Naive B cell (primary cell): ENCODE measurements at places on chromosomes 4 and X. TPM values are rescaled to one million over a fixed set of nuclear protein-coding genes. Genes with fewer than 3 reads are reported as not detected.

Gene CABS1
- polyA plus RNA-seq = not detected

Gene CXCL3
- polyA plus RNA-seq = not detected

Gene HDAC6
- polyA plus RNA-seq = 26.6 TPM

Gene BEX4
- polyA plus RNA-seq = 102 TPM

Gene NR3C2
- 2.4 TPM for polyA plus RNA-seq

DNA sequence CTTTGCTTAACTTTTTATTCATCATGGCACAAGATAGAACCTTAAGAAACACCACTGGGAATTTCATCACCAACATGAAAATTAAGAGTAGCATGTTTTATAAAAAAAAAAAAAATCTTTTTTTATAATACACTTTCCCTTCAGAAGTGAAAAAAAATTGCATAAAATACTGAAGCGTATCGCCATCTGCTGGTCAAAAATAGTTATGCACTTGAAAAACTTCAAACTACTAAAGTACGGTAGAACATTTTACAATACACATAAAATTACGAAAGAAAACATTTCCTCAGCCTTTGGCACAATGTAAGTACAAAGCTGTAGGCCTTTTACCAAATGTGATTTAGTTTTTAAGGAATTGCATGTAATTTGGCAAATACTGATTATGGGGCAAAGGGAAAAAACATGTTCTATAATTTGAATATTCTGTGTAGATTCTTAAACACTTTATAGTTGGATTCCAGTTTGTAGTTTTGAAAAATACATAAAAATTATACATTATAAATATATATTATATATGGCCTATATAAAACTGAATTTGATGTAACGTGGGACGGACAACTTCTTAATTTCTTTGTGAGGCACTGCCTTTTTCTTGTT lies 26.5 kb downstream of the HCCS start:
- H3K27me3 ChIP-seq = no peaks in the 10 kb centered on the region
- H3K36me3 ChIP-seq = no peaks in the 10 kb centered on the region
- H3K27ac ChIP-seq = no peak overlapping the region

Gene BGN
- not detected for polyA plus RNA-seq

GRCh38 chrX:35458142-35458541 lies 340.0 kb upstream of the MAGEB16 start:
- no peak for DNase-seq
- H3K4me1 ChIP-seq = no peaks in the 10 kb centered on the region
- H3K27me3 ChIP-seq = no peaks in the 10 kb centered on the region
- no peaks in the 10 kb centered on the region for H3K36me3 ChIP-seq
- no peak overlapping the region for H3K4me3 ChIP-seq

Gene BEX5
- not detected for polyA plus RNA-seq

Gene CASP6
- polyA plus RNA-seq = 20.4 TPM

Gene FAM184B
- not detected for polyA plus RNA-seq

Gene HOPX
- 62.8 TPM for polyA plus RNA-seq

- no peaks in the 10 kb centered on the region for H3K36me3 ChIP-seq
- peaks cover 52% of the 10 kb centered on the region for H3K4me1 ChIP-seq
- H3K27me3 ChIP-seq = no peaks in the 10 kb centered on the region
- peak within 1 kb of the TSS; percentile 96 for H3K4me3 ChIP-seq
- peak; percentile 56 for DNase-seq
- peak within 1 kb of the TSS; percentile 86 for H3K27ac ChIP-seq
Measured at GRCh38 chr4:7043284-7044136, at the start of gene TADA2B. Gene TADA2B (plus strand): TSS chr4:7043372. CDS start chr4:7043580, 208 bp downstream.

DNA sequence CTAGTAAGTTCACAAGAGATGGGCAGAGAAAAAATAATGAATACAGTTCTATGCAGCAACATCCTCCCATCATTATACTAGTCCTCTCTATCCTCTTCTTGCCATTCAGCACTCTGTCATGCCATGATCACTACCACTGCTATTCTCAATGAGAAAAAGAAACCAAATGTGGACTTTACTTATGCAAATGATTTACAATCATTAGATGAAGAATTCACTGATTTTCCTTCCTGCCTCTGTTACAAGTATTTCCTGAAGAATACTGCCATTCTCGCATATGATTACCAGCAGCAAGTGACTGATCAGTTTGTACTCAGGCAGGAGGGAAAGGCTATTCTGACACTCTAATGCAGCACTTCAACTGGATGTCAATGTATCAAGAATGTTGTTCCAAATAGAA lies 50.3 kb downstream of the WDFY3 start:
- DNase-seq = no peak
- H3K36me3 ChIP-seq = no peaks in the 10 kb centered on the region
- no peak overlapping the region for H3K4me3 ChIP-seq
- H3K4me1 ChIP-seq = no peaks in the 10 kb centered on the region

GRCh38 chr4:189802884-189803283 lies 137.8 kb upstream of the FRG1 start:
- no peak for DNase-seq
- peaks cover 6% of the 10 kb centered on the region for H3K36me3 ChIP-seq
- no peaks in the 10 kb centered on the region for H3K27me3 ChIP-seq
- H3K4me1 ChIP-seq = no peaks in the 10 kb centered on the region
- H3K27ac ChIP-seq = no peak overlapping the region

Gene KLF8
- 20.7 TPM for polyA plus RNA-seq

Gene ARMCX1
- polyA plus RNA-seq = 0.87 TPM

- H3K4me1 ChIP-seq = no peaks in the 10 kb centered on the region
- no peak overlapping the region for H3K4me3 ChIP-seq
- H3K27ac ChIP-seq = no peak overlapping the region
- no peaks in the 10 kb centered on the region for H3K27me3 ChIP-seq
- DNase-seq = no peak
Measured at GRCh38 chr4:104283303-104283702, 211.4 kb downstream of the CXXC4 start.

DNA sequence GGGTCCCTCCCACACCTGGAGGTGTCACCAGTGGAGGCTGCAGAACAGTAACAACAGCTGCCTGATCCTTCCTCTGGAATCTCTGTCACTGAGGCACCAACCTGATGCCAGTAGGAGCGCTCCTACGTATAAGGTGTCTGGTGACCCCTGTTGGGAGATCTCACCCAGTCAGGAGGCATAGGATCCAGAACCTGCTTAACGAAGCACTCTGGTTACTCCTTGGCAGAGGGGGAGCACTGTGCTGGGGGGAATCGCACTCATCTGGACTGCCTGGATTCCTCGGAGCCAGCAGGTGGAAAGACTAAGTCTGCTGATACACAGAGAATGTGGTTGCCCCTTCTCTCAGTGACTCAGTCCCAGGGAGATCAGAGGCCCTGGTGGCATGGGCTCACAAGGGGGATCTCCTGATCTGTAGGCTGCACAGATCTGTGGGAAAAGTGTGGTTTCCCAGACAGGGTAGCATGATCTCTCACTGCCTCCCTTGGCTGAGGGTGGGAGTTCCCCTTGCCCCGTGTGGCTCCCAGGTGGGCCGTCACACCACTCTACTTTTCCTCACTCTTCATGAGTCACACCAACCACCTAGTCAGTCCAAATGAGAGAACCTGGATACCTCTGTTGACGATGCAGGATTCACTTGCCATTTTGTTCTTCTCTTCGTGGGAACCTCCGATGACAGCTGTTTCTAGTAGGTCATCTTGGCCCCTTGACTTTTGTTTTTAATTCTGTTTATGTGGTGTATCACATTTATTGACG lies 305.9 kb downstream of the IDS start:
- no peaks in the 10 kb centered on the region for H3K4me1 ChIP-seq
- no peak overlapping the region for H3K27ac ChIP-seq
- H3K27me3 ChIP-seq = peaks cover 6% of the 10 kb centered on the region
- DNase-seq = no peak
- peaks cover 7% of the 10 kb centered on the region for H3K36me3 ChIP-seq
- no peak overlapping the region for H3K4me3 ChIP-seq

Gene AGA
- polyA plus RNA-seq = 28.5 TPM
